ENCODE measurements at places on chromosomes 11 and 22.

- DNase-seq, result no peak
These were observed 73.3 kb downstream of the MRGPRX1 start for GRCh38 chr11:18865951-18866350.

DNA sequence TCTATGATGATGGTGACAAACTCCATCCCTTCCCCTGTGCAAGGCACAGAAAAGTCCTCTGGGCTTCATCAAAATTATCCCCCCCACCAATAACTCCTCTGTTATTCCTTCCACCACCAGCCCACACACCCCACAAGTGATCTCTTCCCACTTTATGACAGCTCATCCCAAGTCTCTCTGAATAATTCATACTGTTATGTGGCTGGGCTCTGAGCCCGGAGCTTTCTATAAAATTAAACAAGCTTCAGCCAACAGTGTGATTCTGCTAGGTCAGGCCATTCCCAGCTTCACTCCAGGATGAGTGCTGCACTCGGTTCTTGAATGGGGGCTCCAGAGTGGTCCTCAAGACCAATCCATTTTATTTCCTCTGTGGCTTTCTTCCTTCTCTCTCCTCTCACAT lies 83.0 kb downstream of the INSC start:
- DNase-seq, result no peak

GRCh38 chr22:46947516-46948257 lies 185.2 kb downstream of the TBC1D22A start:
- no peak for DNase-seq

DNA sequence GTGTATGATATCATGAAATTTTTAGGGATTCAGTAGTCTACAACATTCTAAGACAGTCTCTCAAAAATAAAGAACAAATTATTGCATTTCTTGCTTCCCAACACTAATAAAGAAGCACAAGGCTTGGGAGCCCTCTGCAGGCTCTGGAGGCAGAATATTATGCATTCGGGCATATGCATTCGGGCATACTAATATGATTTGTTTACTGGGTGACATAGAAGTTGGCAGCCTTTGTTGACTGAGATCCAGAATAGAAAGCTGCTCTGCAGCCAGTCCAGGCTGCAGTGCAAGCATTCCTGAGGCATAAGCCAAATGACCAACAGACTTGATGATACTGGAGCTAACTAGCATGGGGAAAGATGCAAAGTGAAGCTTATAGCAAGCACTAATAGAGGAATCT lies 945.5 kb downstream of the OPCML start:
- no peak for DNase-seq

DNA sequence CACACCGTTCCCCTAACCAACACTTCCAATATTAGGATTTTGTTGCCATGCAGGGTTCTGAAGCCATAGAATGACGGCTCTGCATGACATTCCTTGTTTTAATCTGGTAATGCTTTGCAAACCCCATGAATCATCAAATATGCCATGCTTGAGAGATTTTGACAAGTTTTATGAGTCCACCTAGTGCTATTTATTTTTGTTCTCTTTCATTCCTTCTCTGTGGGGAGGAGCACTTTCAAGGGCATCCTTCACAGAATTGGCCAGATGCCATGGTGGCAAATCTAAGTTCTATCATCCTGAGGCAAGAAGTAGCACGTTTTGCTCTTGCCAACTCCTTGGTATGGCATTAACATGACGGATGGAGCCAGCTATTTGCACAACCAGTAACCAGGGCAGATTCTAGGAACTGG lies 268.4 kb downstream of the FAM76B start:
- DNase-seq, result no peak

DNA sequence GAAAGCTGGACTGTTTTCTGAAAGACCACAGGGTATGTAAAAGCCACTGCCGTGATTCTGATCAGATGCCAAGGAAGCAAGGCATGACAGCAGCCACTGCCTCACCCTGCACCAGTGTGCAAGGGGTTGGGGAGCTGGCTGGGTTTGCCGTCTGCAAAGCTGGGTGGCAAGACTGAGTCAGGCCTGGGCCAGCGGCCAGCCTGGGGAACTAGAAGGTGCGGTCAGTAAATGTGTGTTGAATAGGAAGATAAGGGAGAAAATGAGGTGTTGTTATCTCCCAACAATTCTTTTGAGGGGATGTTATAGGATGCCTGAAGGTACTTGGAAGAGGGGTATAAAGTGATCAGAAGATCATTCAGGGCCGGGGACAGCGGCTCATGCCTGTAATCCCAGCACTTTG lies 8.0 kb downstream of the VSTM5 start:
- no peak for DNase-seq

DNA sequence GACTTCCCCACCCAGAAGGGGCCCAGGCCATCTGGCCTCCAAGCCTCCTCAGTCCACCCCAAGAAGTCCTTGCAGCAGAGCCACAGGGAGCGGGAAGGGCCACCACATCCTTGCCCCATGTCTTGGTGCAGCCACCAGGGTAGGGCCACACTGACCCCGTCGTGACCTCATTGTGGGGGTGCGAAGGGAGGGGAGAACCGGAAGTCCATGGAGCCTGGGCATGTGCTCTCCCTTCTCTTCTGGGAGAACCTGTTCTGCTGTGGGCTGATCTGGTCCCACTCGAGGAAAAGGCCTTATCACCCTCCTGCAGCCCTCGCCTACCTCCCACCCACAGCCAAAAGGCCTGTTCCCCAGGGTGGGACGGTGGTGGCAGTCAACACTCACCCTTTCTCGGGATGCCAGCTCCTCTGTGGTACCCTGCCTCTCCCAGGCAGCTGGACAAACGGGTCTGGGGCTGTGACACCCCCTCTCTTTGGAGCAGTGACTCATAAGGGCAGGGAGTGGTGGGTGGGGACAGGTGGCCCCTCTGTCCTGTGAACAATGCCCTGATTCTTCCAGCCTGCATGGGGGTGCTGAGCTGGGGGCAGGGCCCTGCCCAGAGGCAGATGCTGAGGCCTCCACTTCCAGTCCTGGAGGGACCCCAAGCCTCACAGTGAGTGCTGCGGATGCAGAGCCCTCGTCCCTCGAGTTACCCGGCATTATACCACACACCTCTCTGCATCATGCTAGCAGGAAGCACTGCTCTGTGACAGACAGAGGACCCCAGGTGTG lies 14.6 kb upstream of the CTSD start:
- no peak for DNase-seq

DNA sequence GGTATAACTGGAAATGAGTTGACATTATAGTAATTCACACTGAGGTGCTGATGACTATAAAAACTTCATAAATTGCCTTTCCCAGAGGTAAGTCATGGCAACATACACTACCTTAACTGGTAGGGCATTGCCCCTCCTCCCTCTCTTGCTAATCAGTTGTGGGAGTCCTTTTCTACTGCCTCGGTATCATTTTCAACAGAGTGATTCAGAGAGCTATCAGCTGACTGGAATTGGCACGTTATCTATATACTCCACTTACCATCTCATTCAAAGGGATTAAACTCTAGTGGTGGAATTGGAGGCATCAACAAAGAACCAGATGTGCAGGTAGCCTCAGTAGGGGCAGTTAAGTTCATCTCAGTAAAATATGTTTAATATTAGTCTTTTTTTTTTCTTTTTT lies 8.0 kb upstream of the NUP160 start:
- no peak for DNase-seq

GRCh38 chr22:44998296-44998695 lies 11.5 kb downstream of the PHF21B start:
- no peak for DNase-seq

GRCh38 chr11:10476927-10477689 lies 22.0 kb downstream of the AMPD3 start:
- DNase-seq, result no peak

DNA sequence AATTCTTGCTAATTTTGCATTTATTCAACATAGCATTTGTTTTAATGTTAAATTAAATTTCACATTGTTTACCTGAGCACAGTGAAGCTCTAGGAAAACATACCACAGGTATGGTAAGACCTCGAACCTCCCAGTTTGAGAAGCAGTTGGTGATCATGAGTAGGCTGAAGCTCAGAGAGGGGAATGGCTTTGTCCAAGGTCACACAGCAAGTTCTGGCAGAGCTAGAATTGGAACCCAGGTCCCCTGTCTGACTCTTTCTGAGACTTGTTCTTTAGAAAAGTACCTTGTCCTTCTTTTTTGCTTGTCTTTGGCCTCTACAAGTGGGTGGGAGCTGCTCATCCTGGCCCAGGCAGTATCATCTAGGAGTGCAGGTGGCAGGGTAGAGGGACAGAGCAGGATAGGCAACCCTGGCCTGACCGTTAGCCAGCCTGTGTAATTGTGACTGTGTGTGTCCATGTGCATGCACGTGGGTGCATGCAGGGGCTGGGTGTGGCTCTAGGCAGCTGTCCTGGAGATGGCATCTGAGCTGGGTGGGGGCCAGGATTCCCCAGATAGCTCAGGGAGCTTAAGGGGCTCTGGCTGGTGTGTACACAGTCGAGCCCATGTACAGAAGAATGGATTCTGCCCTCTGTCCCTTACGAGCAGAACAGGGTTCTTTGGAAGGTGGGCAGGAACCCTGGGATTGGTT lies 21.6 kb downstream of the PHLDB1 start:
- DNase-seq, result no peak

DNA sequence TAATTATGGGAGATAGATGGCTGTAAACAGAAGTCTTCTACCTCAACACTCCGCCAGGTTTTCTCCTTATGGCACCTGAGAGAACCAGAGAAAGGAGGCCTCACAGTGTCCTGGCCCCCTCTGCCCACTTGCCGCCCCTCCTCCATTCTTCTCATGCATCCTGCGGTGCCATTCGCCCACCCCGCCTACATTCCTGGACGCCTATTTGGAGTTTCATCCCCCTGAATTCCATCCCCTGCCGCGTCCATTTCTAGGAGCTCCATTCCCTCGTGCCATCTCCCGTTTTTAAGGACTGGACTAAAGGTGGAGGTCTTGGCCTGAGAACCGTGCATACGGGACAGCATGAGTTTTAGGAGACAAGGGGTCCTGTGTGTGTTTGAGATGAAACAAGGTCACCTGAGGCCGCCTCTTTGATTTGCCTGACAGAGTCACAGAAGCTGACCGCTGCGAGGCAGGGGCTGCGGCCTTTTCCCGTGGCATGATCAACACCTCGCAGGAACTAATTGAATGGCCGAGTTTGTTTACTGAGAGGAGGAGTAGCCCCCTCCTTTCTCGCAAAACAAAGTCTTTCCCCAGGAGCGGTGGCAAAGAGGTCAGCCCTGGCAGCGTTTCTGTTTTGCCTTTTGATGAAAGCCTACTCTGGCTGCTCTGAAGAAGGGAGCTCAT lies 246.2 kb downstream of the ST3GAL4 start:
- DNase-seq, result no peak

GRCh38 chr11:77244277-77245027 lies 57.0 kb downstream of the GDPD4 start:
- DNase-seq, result no peak

DNA sequence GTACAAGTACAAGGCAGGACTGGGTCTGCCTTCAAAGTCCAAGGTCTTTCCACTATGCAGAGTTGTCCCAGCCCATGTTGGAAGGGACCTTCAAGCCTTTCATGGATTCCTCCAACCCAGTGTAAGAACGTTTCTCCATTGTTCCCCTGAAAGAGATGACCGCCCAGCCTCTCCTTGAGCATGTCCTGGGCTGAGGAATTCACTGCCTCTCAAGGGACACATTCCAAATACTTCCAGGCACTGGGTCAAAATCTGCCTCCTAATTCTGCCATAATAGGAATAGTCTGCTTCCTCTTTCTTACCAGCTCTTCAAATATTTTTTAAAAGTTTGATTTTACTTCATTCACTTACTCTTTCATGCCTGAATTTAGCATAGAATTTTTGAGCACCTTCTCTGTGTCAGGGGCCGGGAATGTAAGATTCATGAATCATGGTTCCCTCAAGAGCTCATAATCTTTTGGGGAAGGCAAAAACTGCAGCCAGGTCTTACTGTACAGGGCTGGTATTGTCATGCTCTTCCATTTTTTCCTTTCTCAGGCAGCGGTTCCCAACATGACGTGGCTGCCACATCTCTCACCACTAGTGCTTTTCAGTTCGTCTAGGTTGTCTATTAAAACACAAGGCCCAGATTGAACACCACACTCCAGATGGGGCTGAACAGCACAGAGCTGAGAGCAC lies 143.3 kb upstream of the TBCEL start:
- no peak for DNase-seq

DNA sequence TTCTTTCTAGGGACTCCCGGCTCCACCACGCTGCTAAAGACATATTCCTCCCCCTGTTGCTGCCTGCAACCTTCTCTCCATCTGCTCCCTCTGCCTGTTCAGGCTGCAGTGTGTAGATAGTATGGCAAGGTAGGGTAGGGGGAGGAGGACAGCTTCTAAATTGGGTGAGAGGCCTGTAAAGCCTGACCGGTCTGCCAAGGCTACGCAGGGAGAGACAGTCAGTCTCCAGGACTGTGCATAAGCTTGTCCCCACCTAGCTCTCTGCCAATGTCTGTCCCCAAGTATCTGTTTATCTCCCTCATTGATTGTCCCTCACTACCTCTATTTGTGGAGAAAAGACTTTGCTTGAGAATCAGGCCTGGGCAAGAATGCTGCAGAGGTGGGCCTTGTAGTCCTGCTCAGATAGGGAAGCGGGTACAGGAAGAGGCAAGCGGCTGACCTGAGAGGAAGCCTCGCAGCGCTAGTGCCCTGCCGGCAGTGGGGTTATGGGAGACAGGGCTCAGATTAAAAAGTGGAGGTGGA lies 871 bp upstream of the SEZ6L start:
- no peak for DNase-seq

- no peak for DNase-seq
These were observed 25.9 kb downstream of the ZNF195 start for GRCh38 chr11:3353066-3353465.

DNA sequence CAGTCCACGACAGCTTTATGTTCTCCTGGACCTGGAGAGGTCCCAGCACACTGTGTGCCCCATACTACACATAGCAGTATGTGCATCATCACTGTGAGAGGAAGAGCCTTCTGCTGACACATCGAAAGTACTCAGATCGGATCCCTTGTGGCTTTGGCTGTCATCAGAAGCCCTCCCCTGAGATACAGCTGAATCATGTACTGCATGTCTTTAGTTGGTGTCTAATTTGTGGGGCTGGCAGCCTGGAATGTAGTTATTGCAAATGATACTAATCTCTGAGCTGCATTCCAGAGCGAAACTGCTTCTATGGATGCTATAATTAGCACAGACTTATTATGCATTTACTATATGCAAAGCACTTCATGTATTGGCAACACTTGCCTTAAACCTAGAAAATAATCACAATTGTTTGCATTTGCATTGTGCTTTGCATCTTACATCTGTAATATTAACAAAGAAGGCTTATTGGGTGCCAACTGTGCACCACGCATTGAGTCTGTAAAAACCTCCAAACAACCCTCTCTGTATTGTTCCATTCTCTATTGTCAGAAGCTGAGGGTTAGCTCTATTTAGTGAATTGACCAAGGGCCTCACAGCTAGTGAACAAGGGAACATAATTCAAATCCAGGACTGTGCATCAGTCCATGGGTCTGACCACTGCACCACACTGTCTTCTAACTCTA lies 89.2 kb upstream of the CRTAM start:
- DNase-seq, result peak; percentile 60

GRCh38 chr22:26461188-26461810 lies 22.3 kb downstream of the HPS4 start:
- DNase-seq, result no peak

GRCh38 chr22:50694766-50695420 lies 22.3 kb downstream of the SHANK3 start:
- DNase-seq, result no peak

- DNase-seq, result no peak
These were observed 4.9 kb downstream of the ADORA2A start for GRCh38 chr22:24432059-24432853.

Data from GM12864 (cell line).